NCI-H510A treated with DMSO at 0.1 percent for 48 hours (cell line): ENCODE measurements at places on chromosomes 3 and 15.

DNA sequence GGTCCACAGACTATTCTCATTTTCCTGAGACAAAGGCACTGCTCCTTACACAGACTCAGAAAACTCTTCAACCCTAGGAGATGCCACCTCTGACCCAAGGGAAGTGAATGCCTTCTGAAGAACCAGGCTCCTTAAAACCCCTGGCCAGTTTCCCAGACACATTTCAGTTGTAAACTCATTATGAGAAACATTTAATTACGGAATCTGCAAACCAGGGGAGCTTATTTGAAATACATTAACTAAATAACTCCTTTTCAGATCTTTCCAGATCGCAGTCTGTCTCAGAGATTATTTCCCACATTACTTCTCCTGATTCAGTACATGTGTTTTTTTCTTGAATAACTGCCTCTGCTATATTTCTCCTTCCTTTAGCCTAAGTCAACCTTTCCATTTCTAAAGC is 17.6 kb downstream of the MYO5A start:
- no peak for DNase-seq

GRCh38 chr3:150293401-150294001 is 114.6 kb upstream of the TSC22D2 start:
- DNase-seq: no peak

- no peak for DNase-seq
These were observed 10.3 kb upstream of the EIF1B start for GRCh38 chr3:40299130-40299720.

DNA sequence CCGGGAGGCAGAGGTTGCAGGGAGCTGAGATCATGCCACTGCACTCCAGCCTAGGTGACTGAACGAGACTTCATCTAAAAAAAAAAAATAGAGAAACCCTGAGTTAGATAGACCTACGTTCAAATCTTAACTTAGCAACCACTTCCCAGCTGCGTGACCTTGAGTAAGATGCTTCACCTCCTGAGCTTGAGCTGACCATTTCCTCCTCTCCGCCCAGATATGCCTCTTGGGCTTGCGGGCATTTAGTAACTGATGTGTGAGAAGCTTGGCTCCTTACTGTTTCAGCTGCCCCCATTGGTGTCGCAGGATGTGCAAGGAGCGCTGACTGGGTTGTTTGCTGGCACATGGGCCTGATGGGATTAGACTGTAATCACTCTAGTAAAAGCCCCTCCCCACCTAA is 26.9 kb upstream of the ATG7 start:
- no peak for DNase-seq

DNA sequence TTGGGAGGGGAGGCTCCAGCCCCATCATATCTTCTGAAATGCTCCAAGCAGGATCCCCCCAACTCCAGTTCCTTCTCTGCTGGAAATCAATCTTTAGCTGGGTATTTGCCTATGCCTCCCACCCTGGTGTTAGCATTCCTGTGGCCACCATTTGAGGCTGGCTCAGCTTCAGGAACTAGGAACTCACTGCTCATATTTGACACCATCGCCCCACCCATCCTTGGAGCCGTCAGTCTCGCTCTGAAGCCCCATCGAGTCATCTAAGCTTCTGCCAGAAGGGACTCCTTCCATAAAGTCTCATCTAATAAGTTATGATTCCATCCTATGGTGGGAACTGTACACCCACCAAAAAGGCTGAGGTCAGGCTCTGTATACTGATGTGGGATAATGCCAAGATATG is 26.4 kb downstream of the PRKCD start:
- no peak for DNase-seq

DNA sequence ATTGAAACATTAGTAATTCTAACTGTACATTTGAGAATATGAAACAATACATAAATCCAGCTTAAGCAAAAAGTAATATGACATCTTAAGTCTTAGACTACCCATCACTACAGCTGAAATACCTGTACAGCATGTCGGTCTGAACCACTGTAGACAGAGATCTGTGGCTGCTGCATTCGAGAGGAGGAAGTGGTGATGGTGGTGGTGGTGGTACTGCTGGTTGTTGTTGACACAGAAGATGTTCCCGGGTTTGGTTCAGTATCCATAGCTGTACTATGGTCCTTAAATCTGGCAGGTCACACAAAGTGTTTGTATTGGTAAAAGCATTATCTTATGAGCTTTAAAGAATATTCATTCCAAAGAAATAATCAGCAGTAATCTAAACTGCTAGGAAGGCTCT is 2.9 kb downstream of the PHC3 start:
- DNase-seq: no peak

GRCh38 chr15:41804916-41805666 is 22.8 kb upstream of the JMJD7 start:
- no peak for DNase-seq

- no peak for DNase-seq
These were observed 55.9 kb downstream of the SGO1 start for GRCh38 chr3:20130106-20130505.

DNA sequence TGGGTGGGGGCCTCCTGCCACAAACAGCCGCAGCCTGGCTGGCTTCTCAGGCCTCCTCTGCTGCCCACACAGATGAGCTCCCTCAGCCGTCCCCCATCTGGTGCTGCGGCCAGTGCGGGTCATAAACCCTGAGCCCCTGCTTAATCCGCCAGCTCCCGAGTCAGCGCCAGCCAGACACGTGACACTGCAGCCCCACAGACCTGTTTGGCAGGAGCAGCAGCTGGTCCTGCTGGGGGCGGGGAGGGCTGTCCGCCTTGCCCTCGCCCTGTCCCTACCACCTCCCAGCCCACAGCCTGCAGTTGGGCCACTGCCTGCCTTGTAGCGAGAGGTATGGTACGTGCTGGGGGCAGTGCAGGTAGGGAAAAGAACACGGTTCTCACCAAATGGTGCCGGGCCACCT is 86.2 kb downstream of the IQSEC1 start:
- peak; percentile 18 for DNase-seq

DNA sequence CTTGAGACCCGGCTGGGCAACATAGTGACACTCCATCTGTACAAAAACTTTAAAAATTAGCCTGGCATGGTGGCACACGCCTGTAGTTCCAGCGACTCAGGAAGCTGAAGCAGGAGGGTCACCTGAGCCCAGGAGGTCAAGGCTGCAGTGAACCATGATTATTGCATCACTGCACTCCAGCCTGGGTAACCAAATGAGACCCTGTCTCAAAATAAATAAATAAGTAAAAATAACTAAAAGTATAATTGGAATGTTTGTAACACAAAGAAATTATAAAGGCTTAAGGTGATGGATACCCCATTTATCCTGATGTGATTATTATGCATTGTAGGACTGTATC is 38.6 kb downstream of the MYO1E start:
- DNase-seq: no peak
